ENCODE measurements at places on chromosomes 12 and 14. TPM values are rescaled to one million over a fixed set of nuclear protein-coding genes. Genes with fewer than 3 reads are reported as not detected.

MIA2 gene
- total RNA-seq = 16.4 TPM

SSPN gene
- total RNA-seq = 4.0 TPM

AMHR2 gene
- total RNA-seq = 0.15 TPM

COA8 gene
- 43.0 TPM for total RNA-seq

RHOJ gene
- 3.1 TPM for total RNA-seq

LMNTD1 gene
- not detected for total RNA-seq

SLCO1B3 gene
- not detected for total RNA-seq

SMARCC2 gene
- total RNA-seq = 57.3 TPM

GALNT9 gene
- 0.08 TPM for total RNA-seq

ACSS3 gene
- 24.4 TPM for total RNA-seq
